ENCODE measurements at places on chromosomes 7 and 10.

DNA sequence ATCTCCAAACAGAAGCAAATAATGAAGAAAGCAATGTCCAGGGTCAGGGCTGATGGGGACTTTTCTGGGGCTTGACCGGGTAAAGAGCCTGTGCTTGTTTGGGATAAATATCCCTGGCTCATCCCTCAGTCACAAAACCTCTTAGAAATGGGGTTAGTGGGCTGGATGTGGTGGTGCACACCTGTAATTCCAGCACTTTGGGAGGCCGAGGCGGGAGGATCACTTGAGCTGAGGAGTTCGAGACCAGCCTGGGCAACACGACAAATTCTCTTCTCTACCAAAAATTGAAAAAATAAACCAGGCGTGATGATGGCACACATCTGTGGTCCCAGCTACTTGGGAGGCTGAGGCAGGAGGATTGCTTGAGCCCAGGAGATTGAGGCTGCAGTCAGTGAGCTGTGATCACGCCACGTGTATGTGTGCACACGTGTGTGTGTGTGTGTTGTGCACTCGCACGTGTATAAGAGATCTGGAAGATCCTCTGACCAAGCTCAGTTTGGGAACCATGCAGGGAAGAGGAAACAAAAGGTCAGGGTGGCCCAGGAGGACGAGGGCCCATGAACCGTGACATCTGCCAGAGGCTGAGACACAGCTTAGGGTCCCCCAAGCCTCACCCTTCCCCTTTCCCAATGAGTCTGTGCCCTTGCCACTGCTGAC is 258.6 kb downstream of the TEX36 start:
- no peak for DNase-seq

GRCh38 chr7:123135960-123136359 is 63.8 kb downstream of the SLC13A1 start:
- no peak for DNase-seq

GRCh38 chr7:121901026-121901425 is 28.1 kb downstream of the PTPRZ1 start:
- DNase-seq: no peak

- no peak for DNase-seq
Observed at GRCh38 chr10:30671026-30671616, 41.6 kb upstream of the LYZL2 start.

DNA sequence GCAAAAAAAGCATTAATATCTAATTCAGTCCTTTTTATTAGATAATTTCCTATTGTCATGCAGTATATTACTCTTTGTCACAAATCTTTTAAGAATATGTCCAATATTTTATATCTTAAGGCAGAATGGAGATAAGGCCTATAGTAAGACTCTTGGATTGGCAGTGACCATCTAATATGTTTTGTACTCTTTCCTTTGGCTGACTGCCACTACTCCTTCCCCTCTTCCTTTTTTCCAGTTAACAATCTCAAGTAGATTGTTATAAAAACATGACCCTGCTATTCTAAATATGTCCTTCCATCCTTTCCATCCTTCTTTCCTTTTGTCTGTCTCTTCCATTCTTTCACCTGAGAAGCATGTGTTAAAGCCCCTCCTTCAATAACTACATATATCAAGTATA is 92.8 kb upstream of the TMEM168 start:
- DNase-seq: no peak

- no peak for DNase-seq
Observed at GRCh38 chr7:84497873-84498272, 303.3 kb upstream of the SEMA3A start.

DNA sequence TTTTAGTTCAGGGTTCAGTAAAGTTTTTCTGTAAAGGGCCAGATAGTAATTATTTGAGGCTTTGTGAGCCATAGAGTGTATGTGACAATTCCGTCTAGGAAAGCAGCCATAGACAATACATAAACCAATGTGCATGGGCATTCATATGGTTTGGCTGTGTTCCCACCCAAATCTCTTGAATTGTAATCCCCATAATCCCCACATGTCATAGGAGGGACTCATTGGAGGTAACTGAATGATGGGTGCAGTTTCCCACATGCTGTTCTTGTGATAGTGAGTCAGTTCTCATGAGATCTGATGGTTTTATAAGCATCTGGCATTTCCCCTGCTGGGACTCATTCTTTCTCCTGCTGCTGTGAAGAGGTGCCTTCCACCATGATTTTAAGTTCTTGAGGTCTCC is 29.9 kb downstream of the SEC61G start:
- DNase-seq: no peak

GRCh38 chr7:23477962-23478866 is 7.9 kb upstream of the IGF2BP3 start:
- no peak for DNase-seq

GRCh38 chr10:124574456-124575070 is 112.9 kb downstream of the LHPP start:
- no peak for DNase-seq

DNA sequence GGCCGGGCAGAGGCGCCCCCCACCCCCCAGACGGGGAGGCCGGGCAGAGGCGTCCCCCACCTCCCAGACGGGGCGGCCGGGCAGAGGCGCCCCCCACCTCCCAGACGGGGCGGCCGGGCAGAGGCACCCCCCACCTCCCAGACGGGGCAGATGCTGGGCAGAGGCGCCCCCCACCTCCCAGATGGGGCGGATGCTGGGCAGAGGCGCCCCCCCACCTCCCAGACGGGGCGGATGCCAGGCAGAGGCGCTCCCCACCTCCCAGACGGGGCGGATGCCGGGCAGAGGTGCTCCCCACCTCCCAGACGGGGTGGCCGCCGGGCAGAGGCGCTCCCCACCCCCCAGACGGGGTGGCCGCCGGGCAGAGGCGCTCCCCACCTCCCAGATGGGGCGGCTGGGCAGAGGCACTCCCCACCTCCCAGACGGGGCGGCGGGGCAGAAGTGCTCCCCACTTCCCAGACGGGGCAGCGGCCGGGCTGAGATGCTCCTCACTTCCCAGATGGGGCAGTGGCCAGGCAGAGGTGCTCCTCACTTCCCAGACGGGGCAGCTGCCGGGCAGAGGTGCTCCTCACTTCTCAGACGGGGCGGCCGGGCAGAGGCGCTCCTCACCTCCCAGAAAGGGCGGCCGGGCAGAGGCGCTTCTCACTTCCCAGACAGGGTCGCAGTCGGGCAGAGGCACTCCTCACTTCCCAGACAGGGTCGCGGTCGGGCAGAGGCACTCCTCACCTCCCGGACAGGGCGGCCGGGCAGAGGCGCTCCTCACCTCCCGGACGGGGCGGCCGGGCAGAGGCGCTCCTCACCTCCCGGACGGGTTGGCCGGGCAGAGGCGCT is 53.6 kb downstream of the ENTPD1 start:
- no peak for DNase-seq

DNA sequence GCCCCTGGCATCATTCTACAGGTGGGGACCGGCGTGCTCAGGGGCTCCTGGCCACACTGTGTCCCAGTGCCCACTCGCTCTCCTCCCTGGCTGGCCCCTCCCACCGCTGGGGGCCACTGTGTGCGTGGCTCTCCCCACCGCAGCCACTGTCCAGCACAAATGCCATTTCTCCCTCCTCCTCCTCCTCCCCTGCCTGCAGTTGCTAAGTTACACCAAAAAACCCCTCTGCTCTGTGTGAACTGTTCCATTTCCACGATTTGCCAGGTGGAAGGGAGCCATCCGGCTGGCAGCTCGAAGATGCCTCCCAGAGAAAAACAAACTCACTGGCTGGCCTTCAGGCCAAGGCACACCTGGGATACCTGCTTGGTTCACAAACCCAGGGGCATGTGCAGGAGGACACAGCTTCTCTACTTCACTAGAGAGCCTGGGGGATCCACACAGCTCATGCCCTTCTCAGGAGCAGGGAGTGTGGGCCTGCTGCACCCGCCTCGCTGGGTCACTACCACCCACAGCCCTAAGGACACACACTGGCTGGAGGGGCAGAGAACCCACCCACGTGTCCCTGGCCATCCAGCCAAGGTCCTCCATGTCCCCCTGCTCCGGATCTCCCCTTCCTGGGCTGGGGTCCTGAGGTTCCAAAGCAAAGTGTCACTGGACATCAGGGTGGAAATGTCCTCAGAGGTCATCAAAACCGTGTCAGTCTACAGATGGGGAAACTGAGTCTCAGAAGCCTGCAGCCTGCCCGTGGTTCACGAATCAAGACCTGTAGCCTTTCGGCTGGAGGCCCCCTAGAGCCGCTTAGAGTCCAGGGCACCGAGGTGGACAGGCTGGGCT is 1.7 kb downstream of the RASGEF1A start:
- peak; percentile 10 for DNase-seq

Data from cerebellar nuclear complex (tissue), 1 donor.